ENCODE measurements at places on chromosomes 12 and 14.

DNA sequence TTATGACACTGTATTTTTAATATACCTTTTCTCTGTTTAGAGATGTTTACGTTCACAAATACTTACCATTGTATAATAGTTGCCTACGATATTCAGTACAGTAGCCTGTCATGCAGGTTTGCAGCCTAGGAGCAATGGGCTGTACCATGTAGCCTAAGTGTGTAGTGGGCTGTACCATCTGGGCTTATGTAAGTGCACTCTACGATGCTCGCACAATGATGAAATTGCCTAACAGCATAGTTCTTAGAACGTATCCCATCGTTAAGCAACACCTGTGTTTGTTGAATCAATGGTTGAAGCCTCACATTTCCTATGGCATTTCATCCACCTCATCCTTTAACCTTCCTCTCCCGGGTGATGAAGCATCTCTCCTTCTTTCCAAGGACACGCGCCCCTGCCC, 12.5 kb upstream of the EML1 start:
- DNase-seq = no peak

DNA sequence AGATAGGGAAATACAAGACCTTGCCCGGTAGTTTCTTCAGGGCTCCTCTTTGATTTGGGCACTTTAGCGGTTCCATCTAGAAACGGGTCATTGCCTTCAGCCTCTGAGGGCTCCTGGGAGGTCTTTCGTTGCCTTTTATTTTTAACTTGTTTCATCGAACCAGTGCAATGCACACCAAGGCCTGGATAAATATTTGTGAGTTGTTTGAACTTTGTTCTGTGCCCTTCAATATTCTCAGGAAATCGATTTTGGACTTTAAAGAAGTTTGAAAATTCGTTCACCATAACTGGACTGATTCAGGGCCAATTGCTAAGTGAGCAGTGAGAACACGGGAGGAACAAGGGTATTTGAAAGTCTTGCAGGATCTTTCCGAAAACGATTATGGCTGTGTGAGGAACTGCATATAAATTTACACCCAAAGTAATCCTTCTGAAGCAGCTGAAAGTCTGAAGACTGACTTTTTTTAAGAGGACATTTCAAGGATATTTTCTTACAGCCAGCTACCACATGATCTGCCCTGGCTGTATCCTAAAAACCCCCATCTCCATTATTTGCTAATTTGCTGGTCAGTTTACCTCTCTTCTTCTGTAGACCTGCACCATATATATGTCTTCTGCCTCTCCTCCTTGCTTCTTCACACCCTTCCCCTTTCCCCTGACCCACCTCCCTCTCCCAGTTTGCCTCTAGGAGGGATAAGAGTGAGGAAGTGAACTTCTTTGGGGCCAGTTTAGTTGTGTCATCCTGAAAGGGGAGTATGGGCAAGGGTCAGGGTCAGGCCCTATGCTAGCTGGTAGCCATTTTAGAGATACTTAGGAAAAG, 8.0 kb downstream of the DUSP6 start:
- DNase-seq = no peak

- DNase-seq = no peak
These were observed 118.3 kb downstream of the ETV6 start for GRCh38 chr12:11767798-11768197.

DNA sequence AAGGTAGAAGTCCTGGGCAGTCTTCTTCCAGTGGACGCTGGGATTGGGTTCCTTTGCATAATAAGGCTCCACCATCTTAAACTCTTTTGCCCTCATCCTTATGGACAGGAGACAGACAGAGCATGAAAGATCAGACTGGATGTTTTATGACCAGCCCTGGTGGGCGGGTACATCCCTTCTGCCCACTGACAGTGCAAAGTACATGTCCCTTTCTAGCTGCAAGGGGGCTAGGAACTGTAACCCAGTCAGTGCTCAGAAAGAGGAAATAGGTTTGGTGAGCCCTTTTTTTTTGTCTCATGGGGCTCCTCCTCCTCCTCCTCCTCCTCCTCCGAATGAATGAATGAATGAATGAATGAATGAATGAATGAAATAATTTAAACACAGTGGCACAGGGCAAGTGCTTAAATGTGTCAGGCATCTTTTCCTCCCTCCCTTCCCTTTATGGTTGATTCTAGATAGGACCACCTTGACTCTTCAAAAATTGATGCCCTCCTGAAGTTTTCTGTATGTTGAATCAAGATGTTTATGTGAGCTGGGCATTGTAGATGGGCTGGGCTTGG, 36.4 kb upstream of the HNF1A start:
- no peak for DNase-seq

DNA sequence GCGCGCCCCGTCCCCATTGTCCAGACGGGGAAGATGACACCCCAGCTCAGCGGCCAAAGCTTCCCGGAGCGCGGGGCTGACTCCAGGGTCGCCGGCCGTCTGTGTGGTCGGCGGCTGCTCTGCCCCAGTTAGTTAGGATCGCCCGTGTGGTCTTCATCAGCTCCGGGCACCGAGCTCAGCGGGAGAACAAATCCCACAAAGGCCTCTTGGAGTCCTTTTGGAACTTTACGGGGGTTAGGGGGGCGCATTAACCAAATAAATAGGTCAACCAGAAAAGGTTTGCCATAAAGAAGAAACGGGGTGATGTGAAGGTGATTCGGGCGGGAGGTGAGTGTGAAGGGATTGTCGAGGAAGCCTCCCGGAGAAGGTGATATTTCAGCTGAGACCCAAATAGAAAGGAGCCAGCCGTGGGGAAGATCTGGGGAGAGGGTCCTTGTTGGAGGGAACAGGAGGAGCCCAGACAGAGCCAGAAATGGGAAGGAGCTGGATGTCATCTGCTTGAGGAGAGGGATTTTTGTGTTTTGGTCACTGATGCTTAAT, 697 bp downstream of the ATP6V0A2 start:
- DNase-seq = no peak

DNA sequence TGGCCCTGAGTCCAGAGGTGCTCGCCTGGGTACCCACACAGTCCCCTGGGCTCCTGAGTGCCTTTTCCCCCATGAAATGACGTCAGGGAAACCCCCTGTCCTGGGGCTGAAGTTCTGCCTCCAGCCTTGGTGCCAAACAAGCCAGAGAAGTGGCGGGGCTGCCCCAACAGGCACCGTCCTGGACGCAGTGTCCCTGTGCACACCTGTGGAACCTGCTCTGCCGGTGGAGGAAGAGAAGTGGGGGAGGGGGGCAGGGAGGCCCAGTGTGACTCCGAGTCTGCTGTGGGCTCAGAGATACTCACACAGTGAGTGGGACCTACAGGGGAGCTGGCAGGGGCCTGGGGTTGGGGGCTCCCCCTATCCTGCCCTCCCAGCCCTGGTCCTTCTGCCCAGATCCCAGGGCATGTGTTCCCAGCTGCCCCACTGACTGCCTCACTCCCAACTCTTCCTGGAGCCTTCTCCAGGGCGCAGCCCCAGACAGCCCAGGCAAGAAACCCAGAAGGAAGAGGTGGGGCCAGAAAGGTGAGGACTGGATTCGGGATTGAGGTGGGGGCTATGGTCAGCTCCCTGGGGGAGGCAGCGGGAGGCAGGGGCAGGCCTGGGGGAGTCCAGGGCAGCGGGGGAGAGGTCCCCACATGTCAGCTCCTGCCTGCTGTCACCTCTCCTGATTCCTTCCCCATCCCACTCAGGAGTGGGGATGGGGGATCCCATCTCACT, 24.7 kb downstream of the CCDC85C start:
- DNase-seq = no peak

- no peak for DNase-seq
These were observed 90.3 kb downstream of the RFX4 start for GRCh38 chr12:106673141-106673540.

GRCh38 chr12:19130224-19131024, 891 bp downstream of the PLEKHA5 start:
- DNase-seq = peak; percentile 58

- peak; percentile 78 for DNase-seq
These were observed 98.8 kb downstream of the CALM1 start for GRCh38 chr14:90495357-90496276.

DNA sequence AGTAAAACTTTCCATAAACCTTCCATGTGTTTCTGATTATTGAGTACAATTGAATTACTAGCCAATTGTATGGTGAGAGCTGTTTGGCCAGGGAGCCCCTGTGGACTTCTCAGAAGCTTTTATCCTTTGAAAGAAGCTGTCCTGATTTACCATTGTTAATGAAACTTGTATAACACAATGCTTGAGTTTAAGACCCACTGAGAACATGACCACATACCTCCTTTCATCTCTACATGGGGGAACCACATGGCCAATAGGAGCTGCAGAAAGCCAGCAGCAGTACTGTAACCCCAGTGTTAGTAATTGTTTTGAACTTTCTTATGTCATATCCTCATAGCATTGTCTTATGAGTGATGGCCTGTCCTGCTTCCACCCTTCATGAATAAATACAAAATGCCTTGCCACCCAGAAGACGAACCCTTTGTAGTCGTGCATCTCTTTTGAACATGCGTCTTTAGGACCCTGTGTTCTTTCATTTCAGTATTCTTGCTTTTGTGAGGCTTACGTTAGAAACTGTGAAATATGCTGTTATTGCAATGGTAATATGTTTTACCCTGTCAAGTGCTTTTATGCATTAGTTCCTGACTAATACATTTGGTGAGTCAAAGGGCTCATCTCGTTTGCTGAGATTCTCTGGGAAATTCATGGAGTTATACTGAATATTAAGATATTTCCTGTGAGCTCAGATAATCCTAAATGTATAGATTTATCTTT, 815.7 kb downstream of the NRXN3 start:
- peak; percentile 10 for DNase-seq

- no peak for DNase-seq
These were observed 30.3 kb upstream of the KCNC2 start for GRCh38 chr12:75239987-75240386.

- peak; percentile 16 for DNase-seq
These were observed 142.4 kb downstream of the PLCZ1 start for GRCh38 chr12:18595412-18595811.

- no peak for DNase-seq
These were observed 14.3 kb downstream of the ASB8 start for GRCh38 chr12:48142818-48143674.

- DNase-seq = peak; percentile 71
These were observed 67.8 kb downstream of the NTF3 start for GRCh38 chr12:5499566-5500330.

- DNase-seq = peak; percentile 64
These were observed 1.2 kb downstream of the PELI2 start for GRCh38 chr14:56119201-56119981.

GRCh38 chr12:116146386-116146785, 131.1 kb downstream of the MED13L start:
- DNase-seq = no peak

- DNase-seq = no peak
These were observed 13.4 kb downstream of the BTBD6 start for GRCh38 chr14:105261781-105262180.

DNA sequence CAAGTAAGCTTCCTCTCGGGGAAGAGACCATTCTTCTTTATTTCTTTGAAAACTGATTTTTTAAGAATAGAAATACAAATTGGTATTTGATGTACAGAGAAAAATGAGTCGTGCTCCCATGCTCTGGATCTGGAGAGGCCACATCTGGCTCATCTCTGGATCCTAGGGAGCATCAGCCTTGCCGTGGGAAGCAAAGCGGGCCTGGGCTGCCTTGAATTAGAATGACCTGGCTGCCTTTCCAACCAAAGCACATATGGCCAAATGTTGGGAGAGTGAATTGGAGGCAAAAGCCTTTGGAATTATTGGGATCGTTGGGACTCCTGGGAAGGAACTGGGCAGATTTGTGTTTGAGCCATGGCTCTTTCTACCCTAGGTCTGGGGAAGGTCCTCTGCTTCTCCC, 80.0 kb downstream of the SLC25A47 start:
- DNase-seq = no peak

DNA sequence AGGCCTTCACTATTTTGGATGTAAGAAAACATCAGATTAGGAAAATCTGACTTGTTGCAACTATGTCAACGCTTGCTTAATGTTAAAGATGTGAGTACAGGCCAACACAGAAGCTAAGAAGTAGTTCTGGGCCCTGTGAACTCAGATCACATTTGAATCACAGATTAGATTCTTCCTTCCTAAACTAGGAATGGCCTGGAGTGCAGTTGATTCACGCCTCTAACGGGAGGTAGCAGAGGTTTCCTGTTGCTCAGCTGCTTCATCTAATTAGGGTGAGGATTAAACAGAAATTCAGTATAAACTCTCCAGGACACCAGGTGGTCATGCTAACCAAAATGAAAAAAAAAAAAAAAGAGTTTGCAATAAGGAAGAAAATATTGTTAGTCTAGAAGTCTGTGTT, 314.3 kb downstream of the TRHDE start:
- no peak for DNase-seq

DNA sequence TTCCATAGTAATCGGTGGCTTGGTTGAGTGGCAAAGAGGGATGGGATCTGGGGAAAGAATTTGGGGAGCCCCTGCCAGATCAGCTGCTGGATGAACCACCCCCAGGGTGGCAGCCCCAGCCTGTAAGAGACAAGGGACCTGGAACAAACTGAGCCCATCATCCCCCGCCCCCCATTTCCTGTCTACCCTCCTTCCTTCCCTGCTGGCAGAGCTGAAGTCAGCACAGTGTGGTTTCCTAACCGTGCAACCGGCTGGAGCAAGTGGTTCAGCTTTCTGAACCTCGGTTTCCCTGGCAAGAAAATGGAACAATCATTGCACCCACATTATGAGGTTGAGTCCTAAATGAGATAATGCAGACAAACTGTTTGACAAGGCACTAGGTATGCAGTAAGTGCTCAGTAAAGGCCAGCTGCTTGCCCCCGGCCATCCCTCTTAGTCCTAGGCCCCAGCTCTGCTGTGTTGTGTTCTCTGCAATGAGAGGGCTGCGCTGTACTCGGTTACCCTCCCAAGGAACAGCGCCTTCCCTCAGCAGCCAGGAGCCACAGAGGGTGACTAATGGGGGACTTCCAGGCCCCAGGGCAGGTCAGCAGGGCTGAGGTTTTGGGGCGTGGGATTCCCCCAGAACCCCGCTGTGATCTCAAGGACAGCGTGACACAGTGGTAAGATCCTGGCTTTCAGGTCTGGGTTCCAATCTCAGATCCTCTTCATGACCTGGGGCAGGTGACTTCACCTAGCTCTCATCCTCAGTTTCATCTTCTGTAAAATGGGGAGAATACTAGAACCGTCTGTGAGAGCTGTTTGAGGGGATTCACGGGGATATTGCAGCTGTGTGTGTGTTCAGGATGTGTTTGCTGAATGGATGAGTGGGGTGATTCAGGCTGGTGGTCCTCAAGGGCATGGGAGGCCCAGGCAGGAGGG, 16.5 kb downstream of the SELPLG start:
- no peak for DNase-seq

DNA sequence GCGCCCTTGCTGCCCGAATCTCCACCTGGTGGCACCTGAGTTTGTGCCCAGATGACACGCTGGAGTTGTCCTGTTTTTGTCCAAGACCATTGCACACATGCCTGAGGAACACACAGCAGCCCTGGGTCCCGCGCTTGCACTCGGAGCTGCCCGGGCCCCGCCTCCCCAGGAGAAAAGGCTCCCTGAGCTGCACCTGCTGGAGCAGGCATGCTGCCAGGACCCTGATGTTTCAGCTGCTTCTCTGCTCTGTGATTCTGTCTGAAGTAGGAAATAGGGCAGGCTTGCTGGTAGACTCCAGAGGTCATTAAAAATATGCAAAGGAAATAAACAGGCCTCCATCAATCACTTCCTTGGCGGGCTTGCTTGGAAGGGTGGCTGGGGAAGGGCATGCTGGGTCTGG, 271.6 kb downstream of the CACNA1C start:
- DNase-seq = no peak
